ENCODE measurements at places on chromosomes 5 and 9.

- no peak for DNase-seq
Measured at GRCh38 chr5:149757956-149758355, 27.8 kb downstream of the PPARGC1B start.

- DNase-seq: no peak
Measured at GRCh38 chr9:137948642-137949041, 71.1 kb downstream of the CACNA1B start.

DNA sequence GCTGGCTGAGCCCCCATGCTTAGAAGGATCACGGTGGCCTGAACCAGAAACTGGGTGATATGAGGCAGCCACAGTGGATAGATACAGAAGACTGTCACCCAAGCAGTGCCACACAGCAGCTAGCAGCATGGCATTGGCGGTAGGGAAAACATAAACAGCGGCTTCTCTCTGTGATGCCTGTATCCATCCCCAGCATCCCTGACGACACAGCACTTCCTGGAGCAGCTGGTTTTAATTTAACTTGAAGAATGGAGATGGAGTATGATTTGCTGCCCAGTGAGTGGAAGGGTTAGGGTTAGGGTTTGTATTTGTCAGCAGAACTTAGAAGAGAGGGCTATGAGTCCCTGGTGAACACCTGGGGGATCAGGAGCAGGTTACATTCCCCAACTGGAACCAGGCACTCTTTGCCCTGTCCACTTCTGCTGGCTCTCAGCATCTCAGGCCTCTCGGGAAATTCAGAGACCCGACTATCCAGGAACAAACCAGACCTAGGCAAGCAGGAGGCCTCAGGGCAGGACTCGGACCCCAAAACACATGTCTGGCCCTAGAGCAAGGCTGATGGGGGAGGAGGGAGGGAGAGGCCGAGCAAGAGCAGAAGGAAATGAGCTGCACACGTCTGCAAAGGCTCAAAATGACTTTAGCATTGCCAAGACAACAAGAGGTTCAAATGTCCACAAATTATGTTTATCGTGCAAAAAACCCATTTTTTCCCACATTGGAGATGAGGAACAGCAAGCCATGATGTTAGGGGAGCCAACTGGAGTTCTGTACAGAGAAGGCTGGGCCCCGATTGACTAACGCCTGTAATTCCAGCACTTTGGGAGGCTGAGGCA, 6.5 kb upstream of the GGTA1 start:
- DNase-seq: no peak

DNA sequence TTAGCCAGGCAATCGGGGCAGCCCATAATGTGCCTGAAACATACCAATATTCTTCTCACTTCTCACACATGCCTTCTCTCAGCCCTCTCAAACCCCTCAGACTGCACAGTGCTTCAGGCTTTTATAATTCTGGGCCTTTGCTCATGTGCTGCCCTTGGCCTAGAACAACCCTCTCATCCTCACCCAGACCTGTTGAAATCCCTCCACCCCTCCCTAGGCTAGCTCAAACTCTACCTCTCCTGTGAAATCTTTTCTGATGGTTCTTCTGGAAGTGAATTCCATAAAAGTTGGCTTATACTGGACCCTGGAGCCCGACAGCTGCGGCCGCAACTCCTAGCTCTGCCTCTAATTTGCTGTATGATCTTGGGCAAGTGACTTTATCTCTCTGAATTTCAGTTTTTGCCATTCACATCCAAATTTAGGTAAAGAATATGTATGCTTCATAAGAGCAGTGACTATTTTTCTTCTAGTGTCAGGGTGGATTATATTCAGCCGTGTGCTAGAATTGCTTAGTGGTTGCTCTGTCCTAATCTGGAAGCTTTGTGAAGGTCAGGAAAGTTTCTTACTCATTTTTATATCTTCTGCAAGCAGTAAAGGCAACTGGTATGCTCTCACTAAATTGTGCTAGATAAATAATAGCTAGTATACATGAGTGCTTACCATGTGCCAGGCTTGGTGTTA, 221.4 kb downstream of the MAPKAP1 start:
- DNase-seq: no peak

GRCh38 chr5:54313311-54314270, 3.2 kb upstream of the ARL15 start:
- DNase-seq: no peak

DNA sequence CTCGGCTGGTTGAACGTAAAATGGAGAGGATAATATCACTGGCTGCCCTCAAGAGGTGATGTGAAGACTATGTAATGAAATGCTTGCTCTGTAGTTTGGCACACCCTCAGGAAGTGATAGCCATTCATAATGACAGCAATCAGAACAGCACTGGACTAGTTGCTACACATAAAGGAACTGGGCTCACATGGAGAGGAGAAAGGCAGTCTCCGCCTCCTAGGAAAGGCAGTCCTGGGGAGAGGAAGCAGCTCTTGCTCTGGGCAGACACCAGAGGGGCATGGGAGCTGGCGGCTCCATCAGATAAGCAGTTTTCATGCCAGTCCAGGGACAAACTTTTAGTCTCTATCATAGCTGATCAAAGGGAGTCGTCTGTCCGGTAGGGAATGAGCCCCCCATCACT, 46.9 kb downstream of the ARHGEF37 start:
- no peak for DNase-seq

DNA sequence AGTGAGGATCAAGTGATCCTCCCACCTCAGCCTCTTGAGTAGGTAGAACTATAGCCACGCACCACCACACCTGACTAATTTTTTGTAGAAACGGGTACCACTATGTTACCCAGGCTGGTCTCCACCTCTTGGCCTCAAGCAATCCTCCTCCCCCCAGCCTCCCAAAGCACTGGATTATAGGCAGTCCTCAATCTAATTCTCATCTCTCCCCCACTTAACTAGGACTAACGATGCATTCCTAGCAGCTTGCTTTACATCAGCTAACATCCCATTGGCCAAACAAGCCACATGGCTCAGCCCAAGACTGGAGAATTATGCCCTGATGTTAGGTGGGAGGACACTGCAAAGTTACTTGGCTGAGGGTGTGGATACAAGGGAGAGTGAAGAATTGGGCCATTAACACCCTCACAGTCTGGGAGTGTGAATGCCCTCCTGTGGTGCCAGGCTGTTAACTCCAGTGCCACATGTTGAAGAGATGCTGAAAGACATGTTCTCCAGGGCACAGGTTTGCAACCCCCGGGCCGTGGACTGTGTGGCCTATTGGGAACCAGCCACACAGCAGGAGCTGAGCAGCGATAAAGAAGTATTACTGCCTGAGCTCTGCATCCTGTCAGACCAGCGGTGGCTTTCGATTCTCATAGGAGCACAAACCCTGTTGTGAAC, 5.3 kb upstream of the ZNF367 start:
- no peak for DNase-seq

GRCh38 chr5:129554134-129554904, 94.2 kb downstream of the ADAMTS19 start:
- no peak for DNase-seq

DNA sequence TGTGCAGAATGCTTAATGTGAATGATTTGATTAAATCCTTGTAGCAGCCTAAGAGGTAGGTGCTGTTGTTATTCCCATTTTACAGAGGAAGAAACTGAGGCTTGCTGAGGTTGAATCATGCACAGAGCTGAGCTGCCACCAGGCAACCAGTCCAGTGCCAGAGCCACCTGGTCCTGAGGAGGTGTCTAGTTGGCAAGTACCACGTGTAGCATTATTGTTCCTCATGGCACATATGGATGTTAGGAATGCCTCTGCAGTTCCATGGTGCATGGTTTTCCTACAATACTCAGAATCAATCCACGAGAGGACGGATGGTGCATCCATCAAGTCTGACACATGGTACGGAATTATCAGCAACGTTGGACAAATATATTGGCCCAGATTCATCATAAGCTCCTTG, 8.9 kb downstream of the UBE2QL1 start:
- no peak for DNase-seq

DNA sequence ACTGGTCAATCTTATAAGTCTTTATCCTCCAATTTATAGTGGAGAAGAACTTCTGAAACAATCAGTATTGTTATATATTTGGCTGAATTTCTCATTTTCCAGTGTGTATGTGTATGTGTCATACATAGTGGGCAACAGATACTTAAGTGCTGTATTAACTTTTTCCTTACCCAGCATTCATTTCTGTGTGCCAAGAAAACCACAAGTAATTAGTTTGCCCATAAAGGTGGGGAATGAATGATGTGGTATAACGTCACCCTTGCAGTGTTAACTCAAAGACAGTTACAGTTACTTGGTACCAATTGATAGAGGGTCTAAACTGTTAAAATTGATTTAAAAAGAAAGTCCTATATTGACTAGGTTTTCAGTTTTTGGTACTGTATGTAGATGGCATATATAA, 2.0 kb downstream of the OGN start:
- no peak for DNase-seq

- no peak for DNase-seq
Measured at GRCh38 chr5:10354048-10354872, 765 bp downstream of the MARCHF6 start.

All from cortex of kidney (tissue), 1 donor.